ENCODE measurements at places on chromosomes 7 and 10. TPM values are rescaled to one million over a fixed set of nuclear protein-coding genes. Genes with fewer than 3 reads are reported as not detected.

GRCh38 chr10:130497056-130498010 lies 361.1 kb downstream of the GLRX3 start:
- DNase-seq, result no peak

DNA sequence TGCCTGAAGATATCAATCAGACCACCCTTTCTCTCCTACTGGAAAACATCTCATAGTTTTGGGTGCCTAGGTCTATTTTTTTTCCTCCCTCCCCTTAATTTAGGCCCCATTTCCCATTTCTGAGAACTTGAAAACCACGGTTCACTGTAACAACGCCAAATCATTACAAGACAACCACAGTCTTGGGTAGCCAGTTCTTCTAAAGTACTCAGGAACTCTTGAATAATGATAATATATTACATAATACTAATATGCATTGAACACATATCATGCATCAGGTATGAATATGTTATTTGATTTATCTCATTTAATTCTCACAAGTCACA lies 185.1 kb upstream of the ADO start:
- DNase-seq, result no peak

- no peak for DNase-seq
Measured at GRCh38 chr10:3961082-3961481, 176.1 kb upstream of the KLF6 start.

DNA sequence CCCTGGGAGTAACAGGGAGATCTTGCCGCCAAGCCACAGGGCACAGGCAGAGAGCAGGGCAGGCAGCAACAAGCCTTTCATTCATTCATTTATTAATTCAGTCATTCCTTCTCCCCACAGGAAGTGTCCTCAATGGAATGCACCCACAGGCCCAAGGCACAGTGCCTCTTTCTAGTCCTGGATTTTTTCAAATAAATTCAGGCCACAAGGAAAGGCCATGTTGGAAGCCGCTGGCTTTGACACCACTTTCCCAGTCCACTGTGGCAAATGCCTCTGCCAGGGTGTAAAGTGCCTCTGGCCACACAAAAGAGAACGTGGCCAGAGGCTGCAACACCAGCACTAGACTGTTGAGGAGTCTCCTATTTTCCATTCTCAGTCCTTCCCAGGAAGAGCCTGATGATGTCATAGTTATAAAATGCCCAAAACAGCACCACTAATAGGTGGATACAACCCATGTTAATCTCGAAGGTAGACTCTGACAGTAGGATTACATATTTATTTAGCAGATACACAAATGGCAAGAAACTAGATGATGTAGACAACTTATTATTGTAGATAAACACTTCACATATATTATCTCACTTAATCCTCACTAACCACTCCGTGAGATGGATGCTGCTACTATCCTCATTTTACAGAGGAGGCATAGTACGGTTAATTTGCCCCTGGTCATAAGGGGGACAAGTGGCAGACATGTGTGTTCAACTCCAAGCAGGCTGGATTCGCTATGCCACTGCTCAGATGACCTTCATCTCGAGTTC lies 5.5 kb downstream of the JAZF1 start:
- DNase-seq, result no peak

DNA sequence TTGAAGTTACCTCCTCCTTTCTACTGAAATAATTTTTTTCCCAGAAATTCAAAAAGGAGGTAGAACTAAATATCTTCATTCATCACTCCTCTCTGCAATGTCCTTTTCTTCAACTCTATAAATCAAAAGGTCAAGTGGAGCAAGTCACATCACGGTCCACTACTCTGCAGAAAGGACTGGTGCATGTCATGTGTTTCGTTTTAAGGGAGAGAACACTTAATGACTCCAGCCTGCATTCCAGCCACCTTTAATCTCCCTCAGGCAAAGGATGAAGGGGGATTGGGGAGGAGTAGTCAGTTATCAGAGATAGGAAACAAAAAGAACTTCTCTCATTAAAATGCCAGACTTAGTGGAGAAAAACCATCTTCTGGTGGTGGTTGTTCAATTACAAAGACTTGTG lies 78.9 kb downstream of the ANK3 start:
- no peak for DNase-seq

DNA sequence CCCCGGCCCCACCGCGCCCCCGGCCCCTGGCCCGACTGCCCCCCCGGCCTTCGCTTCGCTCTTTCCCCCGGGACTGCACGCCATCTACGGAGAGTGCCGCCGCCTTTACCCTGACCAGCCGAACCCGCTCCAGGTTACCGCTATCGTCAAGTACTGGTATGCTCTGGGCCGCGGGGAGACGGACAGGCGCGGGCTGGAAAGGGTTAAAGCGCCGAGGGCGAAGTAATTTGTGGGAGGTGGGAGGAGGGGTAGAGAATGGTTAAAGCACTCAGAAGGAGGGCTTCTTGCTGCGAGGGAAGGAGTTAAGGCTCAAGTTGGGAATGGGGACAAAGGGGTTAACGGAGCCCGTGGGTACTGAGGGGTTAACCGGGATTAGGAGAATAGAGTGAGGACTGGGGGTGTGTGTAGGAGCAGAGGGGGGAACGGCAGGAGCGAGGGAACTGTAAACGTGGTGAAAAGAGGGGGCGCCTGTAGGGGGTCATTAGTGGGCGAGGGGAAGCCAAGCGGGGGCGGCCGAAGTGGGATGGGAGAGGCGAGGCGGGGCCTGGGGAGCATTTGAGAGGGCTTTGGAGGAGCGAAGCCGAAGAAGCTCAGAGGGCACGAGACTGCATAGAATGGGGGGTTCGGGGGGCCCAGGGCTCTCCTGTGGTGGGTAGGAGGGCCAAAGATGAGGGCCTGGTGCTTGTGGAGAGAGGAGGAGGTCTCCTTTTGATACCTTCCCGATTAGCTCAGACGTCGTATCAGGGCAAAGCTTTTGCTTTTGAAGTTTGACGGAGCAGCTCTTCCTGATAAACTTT lies 605 bp downstream of the SUFU start:
- DNase-seq, result peak; percentile 35

DNA sequence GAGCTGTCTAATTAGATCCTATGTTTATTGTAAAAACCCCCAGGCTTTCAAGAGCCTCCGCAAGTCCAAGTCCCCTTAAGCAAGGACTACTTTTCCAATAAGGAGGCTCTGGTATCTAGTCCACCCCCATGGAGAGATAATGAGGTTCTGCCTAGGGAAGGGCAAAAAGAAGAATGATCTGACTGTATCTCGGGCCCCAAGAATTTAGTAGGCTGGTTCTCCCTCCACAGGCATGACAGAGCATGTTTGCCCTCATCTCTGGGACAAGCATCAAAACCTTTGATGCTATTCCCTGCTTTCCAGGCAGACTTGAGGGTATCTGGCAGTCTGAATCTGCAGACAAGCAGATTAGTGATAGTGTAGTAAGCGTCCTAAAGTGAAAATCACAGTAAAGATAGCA lies 19.0 kb downstream of the ABCB1 start:
- DNase-seq, result no peak

- DNase-seq, result no peak
Measured at GRCh38 chr10:66983475-66983818, 57.6 kb downstream of the LRRTM3 start.

DNA sequence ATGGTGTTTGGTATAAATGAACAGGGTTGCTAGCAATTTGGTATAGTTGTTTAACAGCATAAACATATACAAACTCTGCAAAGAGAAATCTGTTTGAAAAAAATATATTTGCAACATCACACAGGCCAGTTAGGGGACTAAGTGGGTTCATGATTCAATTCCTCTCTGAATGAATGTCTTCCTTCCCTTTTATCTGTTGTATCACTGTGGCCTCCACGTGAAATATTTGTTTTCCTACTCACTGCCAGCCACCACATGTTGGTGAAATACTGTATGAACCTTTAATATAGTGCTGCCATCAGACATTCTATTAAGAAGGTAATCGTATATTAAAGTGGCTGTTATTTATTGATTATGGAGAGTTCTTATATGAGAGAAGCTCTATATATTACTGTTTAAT lies 157.0 kb downstream of the ARID5B start:
- DNase-seq, result no peak

DNA sequence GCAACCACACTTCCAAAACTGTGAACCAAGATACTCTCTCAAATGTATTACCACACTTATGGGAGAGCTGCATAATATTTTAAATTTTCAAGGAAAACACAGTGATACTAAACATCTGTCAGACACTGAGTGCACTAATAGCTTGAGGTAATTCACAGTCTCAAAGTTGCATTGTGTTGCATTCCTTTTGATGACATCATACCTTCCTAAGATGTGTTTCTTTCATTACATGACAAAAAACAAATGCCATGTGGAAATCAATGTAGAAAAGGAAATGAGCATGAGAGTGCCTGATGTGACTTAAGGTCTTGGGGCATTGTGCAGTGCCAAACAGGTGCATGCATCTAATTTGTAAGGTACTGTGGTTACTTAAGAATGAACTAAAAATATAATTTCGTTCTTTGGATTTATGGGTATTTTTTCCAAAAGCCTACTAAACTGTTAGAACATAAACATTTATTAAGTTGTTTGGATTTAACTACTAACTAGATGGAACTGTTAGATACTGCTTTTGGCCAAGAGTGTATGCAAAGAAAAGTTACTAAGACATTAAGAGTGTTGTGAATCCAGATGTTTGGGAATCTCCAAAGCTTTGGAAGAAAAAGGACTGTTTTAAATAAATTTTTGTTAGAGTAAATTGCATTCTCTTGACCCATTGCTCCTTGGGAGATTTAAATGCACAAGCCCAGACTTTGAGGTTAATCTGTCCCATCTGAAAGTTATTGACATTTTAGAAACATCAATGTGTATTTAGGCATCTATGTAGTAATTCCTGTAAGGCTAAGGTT lies 496.2 kb upstream of the SEMA3D start:
- no peak for DNase-seq

DNA sequence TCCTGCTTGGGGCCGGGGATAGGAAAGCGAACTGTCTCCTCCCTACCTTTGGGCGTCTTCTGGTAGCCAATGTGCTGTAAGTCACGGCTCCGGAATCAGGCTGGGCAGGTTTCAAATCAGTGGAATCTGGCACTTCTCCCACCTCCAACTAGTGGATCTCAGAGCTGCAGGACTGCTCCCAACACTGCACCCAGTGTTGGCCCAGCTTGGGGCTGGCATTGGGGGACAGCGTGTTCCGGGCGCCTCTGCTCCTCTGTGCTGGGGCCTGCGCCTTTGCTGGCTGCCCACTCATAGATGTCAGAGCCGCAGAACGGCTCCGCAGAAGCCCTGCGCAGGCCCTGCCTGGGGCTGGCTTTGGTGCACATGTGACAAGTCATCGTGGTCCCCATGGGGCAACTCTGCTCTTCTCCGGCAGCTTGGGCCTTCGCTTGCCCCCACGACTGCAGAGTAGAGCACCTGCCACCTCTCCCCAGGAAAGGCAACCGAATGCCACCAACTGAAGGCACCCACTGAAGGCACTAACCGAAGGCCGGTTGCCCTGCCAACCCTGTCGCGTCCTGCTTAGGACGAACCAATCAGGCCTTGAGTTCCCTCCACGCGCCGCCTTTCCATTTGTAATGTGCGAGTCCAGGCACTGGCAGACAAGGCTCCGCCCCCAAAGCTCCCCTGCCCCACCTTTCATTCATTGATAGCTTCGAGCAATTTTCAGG lies 85.5 kb upstream of the ABI1 start:
- no peak for DNase-seq

DNA sequence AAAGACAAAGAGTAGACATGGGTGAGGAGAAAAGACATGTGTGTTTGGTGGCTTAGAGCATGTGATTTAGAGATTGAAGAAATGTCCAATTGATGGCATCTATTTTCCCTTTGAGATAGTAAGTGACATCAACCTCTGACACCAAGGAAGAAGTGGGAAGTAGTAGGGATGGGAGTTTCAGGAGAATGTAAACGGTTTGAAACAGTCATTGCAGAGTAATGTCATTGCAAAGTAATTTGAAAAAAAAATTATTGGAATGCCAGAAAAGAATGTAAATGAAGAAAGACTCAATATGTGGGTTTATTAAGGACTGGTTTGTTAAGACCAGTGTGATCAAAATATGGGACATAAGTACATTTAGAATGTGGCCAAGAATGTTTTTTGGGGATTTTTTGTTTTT lies 26.6 kb downstream of the GNG11 start:
- DNase-seq, result no peak

DNA sequence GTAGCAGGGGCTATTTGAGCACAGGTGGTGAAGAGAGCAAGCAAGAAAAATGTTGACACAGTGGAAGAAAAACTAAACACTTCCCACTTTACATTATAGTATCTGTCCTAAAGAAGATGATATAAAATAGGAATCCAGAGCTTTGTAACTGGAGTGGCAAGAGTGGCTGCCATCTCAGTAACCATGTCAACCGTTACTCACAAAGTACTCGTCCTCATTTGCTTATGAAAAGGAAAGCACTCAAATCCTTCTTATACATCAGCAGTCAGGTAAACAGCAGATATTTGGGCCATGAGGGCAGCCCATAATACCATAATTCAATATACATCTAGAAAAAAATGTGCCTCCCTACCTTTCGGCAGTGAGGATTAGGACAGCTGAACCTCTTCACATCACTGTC lies 70.1 kb downstream of the RNF216 start:
- DNase-seq, result no peak

DNA sequence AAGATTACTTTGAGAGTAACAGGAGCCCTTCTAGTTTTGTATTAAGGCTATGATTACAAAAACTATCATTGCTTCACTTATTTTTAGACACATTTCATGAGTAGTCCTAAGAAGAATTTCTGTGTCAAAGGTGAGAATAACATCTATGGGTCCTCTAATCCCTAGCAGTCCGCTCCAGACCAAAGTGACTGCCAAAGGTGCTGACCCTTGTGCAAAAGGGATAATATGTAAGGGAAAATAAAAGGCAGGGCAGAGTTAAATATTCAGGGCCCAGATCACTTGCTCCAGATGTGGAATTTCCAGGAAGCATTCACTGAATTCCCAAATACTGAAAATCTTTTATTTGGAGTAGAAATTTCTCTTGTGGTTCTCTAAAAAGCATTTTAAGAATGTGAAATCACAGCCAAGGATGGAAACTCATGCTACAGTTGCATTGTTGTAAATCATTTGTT lies 29.3 kb downstream of the RHOBTB1 start:
- DNase-seq, result no peak

GRCh38 chr10:124723826-124724225 lies 20.4 kb downstream of the FAM53B start:
- DNase-seq, result no peak

- DNase-seq, result no peak
Measured at GRCh38 chr7:132777414-132777813, 201.1 kb upstream of the PLXNA4 start.

- DNase-seq, result no peak
Measured at GRCh38 chr10:28375399-28376354, 72.8 kb upstream of the MPP7 start.

- peak; percentile 95 for DNase-seq
Measured at GRCh38 chr7:144835652-144836544, at the start of gene TPK1. Gene TPK1 (minus strand): TSS chr7:144836053. CDS start chr7:144835602, 451 bp downstream.

GRCh38 chr7:24717694-24718320 lies 39.5 kb downstream of the GSDME start:
- DNase-seq, result no peak

Gene SFXN3
- 5.0 TPM for total RNA-seq

Gene CTAGE8
- 0.15 TPM for total RNA-seq

Gene NPY4R2
- total RNA-seq, result not detected

Gene SEMA4G
- total RNA-seq, result 1.0 TPM

Gene CACNB2
- total RNA-seq, result 0.50 TPM

Gene PRSS2
- total RNA-seq, result not detected

Gene MMP21
- not detected for total RNA-seq

Gene PPRC1
- 37.0 TPM for total RNA-seq

Gene SH2B2
- total RNA-seq, result 27.8 TPM

Gene ZFAND2A
- total RNA-seq, result 5.7 TPM

Gene HIP1
- total RNA-seq, result 11.9 TPM

Gene MKRN1
- total RNA-seq, result 58.3 TPM

Gene UCN3
- total RNA-seq, result not detected

Gene CACUL1
- 39.2 TPM for total RNA-seq

Measured in psoas muscle (tissue), 8 donors.